ENCODE measurements at places on chromosomes 7 and 10.
A peak's percentile ranks its signal among the peaks of the same experiment; 100 is the strongest.

DNA sequence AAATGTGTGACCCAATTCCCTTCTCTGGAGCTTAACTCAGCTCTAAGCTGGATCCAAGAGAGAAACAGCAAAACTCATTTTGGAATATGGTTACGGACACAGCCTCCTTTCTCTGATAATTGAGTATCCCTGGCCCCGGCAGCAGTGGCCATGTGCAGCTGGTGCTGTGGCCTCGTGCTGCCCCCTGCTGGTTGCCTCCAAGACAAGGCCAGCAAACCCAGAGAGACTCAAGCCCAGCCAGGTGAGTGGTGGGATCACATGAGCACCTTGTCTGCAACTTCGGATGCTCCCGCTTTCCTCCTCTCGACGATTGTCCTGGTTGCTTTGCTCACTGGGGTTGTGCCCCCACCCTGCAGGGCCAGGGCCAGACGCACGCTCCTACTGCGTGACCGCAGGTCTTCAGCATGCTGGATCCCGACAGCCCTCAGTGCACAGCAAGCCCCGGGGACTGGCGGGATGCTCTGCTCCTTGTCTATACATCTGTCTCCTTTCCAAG, 19.4 kb downstream of the SFTPD start:
- peak; percentile 58 for DNase-seq

DNA sequence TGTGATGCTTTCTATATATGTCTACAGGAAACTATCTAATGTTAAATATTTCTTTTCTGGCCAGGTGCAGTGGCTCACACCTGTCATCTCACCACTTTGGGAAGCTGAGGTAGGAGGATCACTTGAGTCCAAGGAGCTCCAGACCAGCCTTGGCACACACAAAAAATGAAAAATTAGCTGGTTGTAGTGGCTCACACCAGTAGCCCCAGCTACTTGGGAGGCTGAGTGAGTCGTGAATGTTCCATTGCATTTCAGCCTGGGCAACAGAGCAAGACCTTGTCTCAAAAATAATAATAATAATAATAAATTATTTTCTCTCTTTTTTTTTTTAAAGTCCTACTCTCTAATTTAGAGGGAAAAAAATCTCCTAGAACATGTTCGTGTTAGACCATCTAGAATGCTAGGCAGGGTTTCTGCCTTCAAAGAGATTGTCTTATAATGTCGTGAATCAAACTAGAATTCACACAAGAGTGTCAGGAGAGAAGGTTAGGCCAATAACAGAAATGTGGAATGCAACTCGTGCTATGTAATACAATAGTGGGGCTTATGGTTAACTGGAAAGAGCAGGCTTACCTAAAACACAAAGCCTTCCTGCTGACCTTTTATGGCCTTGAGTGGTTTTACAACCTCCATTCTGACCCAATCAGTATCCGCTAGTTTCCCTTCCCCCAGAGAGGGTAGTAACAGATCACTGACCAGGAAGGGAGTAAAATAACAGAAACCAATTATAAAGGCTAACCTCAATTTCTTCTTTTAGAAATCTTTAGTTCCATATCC, 46.3 kb downstream of the MYOF start:
- DNase-seq = no peak

DNA sequence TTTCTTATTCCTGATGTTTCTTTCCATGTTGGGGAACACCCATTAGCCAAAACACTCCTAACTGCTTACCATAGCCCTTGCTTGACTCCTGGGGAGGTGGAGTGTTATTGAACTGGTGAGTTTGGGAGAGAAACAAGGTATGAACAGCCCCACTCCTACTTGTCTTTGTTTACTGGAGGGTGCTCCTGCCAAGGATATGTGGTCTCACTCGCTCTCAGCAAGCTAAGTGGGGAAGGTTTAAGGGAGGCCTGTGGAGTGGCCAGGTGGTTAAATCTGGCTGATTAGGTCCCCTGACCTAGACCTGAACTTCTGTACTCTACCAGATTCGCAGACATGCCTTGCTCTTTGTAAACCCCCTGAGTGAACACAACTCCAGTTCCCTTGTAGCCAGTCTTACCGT, 300.1 kb downstream of the PTEN start:
- DNase-seq = no peak

DNA sequence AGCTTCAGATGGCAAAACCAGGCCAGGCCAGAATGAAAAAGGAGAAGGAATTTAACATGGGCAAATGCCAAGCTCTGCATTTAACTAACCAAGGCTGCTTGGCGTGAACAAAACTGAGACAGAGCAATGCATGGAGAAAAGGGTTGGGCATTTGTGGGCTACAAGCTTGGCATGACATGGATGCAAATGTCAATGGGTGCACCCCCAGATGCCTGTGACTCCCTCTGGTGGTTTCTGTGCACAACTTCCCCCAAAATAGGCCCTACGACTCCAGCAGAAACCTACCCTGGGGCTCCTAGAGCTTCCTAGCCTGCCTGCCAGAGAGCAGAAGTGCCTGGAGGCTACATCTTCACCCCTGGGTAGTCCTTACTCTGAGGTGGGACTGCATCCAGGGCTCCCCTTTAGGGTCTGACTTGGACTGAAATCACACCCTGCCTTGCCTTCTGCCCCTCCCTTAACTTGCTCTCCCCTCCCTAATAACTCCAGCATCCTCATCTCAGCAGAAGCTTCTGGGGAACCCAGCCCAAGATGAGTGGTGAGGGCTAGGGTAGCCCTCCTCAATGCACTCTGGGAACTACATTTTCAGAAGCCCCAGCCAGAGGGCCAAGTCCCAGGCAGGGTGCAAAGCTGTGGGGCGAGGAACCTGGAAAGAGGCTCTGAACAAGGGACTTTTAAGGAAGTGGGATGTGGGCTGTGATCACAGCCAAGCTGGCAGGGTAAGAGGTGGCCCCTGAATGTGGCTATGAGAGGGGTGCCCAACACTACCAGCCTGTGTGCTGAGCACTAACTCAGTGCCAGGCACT, 11.3 kb downstream of the GPRIN2 start:
- no peak for DNase-seq

- no peak for DNase-seq
Measured at GRCh38 chr7:36472141-36472729, 82.6 kb downstream of the ANLN start.

- DNase-seq = no peak
Measured at GRCh38 chr7:33666531-33666930, 238.8 kb upstream of the BMPER start.

DNA sequence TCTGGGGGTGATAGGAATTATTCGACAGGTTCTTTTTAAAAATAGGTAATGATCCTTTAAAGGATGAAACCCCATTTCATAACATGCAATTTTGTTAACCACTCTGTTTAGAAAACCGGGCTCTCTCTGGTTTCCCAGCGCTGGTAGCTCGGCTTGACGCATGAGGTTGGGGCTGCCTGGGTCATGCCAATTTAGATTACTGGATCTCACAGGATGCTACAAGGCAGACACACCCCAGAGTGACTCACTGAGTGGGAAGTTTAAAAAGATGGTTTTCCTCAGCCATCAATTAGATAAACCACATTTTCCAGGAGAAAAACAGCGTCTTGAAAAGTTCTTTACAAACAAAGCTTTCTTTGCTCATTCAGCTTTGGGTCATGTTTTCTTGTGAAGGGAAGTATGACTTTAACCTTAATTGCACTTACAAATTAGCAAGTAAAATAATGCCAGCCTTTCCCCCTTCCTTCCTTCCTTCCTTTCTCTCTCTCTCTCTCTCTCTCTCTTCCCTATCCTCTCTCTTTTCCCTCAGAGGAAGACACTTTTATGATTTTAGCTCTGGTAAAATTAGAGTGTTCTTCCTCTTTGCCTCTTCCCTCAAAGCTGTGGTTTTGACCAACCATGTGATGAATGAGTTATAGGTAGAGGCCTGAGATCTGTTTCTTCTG, 99.8 kb downstream of the EPDR1 start:
- DNase-seq = no peak

- no peak for DNase-seq
Measured at GRCh38 chr10:131352765-131353290, 41.3 kb upstream of the TCERG1L start.

- DNase-seq = no peak
Measured at GRCh38 chr10:43000021-43000411, 76.9 kb upstream of the RET start.

DNA sequence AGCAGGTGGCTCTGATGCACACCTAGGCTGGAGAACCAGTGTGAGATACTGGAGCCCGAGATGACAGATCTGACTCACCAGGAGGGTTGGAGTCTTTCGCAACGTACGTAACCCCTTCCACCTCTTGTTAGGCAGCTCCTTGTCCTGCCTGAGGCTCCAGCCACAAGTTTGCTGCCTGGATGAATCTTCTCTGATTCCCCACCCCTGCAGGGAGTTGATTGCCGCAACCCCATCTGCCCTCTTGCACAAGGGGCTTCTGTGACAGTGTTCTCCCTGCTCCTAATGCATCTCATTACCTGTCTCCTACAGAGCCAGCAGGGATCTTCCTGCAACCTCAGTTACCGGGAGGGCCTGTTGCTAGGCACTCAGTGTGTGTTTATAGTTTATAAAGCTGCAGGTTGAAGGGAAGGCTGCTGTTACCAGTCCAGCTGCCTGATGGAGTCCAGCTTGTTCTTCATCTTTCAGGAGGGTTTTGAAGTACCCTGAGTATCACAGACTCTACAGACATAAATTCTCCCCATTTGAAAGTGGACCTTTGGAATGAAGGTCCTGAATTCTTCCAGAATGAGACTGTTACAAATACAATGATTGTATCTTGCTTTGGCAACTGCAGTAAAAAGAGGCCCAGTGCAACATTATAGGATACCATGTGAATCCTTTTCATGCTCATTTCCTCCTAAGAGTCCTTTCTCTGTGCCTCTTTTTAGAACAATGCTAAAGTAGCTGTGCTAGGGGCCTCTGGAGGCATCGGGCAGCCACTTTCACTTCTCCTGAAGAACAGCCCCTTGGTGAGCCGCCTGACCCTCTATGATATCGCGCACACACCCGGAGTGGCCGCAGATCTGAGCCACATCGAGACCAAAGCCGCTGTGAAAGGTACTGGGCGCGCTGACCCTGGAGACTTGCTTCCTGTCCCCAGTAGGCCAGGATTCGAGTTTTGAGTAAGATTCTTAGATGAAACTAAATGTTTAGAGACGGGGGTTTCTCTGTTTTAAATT, 6.5 kb downstream of the MDH2 start:
- no peak for DNase-seq

- DNase-seq = no peak
Measured at GRCh38 chr7:51700593-51701215, 384.1 kb upstream of the COBL start.

GRCh38 chr7:130490311-130490791, 1.5 kb upstream of the MEST start:
- no peak for DNase-seq

GRCh38 chr10:131748191-131748590, 152.6 kb upstream of the PPP2R2D start:
- no peak for DNase-seq

DNA sequence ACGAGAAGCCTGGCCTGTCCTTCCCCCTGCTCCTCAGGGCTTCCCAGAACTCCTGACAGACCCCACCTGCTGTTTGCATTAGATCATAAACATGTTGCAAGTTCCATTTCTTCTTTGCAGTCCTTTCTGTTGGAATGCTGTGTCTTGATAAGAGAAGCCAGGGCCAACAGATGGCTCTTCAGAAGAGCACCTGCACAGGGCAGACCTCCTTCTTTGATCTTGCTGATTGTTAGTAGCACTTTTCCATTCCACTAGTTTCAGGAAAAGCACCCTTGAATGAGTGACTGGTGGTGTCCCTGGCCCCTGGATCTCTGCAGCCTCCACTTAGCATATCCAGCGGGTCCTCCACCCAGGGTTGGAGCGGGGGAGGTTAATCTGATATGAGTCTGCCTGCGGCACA, 243.2 kb downstream of the GFRA1 start:
- DNase-seq = no peak

- peak; percentile 23 for DNase-seq
Measured at GRCh38 chr7:131302876-131303707, 24.6 kb upstream of the MKLN1 start.

DNA sequence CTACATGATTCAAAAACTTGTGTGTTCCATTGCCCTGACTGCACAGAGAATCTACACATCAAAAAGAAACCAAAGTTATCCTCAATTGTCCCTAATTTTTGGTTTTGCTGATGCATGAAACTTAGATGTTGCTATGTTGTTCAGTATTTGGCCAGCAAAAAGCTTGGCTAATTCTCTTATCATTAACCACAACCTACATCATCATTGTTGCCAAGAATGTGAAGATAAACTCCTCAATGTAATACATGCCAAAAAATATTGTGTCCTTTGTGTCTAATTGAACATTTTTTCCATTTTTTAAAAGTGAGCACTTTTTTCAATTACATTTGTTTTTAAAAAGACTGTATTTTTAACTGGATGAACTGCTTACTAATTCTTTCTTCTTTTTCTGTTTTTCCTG, 268.0 kb upstream of the SEMA3D start:
- DNase-seq = no peak

DNA sequence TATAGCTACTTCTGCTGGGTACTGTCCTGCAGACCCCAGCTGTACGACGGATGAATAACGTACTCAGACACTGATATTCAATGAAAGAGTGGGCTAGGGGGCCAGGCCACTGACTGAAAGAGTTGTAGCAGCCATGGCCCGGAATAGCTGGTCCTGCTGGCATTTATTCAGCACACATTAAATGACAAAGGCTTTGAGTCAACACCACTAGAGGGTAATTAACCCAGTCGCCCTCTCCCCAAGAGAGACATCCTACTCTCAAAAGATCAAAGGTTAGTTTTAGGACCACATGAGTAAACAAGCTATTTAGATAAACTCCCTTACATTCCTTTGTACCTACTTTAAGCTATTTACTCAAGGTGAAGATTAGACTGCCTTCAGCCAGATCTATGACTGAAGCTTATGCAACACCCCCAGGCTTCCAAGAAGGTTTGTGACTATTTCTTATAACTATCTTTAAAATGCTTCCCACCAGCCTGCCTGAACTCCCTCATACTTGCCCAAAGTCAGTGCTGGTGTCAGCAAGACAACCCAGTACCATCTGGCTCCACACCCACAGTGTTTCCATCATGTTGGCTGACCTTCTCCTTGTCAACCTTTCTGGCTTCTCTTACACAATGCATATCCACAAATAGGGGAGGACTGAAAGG, 629.1 kb downstream of the SORCS1 start:
- no peak for DNase-seq

DNA sequence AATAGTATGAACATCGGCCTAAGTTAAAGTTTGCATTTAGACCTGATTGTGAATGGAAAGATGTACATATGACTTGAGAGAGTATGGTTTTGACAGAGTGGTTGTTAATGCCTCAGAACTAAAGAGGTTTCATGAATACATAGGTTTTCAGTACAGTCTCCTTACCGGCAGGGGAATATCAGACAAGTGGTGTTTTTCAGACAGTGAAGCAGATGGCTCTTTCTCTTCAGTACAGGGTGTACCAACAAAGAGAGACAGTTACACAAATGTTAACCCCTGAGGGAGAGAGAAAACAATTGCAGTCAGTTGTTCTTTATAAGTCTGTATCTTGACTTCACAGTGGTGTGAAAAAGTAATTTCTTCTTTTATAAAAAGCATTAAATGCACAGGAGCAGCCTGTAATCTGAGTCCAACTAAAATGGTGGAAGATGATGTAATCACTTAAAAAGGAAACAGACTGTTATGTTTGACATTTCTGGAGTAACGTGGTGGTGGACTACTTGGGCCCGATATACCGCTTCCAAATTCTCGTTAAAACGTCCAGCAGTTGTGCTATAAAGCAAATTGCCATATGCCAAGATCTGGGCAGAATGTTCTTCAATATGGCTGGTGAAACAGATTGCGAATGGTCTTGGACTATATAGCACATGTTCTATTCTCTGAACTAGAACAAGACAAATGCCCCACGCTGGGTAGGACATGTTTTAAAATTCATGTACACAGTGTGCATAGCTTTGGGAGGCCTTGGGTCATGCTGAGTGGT, 69.2 kb downstream of the SDK1 start:
- DNase-seq = no peak

All from hippocampal formation (tissue), 2 donors.